Activated B cell treated with CpG ODN at 0.5 μM for 24 hours (primary cell): ENCODE measurements at places on chromosomes 6 and 20. TPM values are rescaled to one million over a fixed set of nuclear protein-coding genes. Genes with fewer than 3 reads are reported as not detected.

The LY6G6C gene
- total RNA-seq: not detected in 2 replicates

DNA sequence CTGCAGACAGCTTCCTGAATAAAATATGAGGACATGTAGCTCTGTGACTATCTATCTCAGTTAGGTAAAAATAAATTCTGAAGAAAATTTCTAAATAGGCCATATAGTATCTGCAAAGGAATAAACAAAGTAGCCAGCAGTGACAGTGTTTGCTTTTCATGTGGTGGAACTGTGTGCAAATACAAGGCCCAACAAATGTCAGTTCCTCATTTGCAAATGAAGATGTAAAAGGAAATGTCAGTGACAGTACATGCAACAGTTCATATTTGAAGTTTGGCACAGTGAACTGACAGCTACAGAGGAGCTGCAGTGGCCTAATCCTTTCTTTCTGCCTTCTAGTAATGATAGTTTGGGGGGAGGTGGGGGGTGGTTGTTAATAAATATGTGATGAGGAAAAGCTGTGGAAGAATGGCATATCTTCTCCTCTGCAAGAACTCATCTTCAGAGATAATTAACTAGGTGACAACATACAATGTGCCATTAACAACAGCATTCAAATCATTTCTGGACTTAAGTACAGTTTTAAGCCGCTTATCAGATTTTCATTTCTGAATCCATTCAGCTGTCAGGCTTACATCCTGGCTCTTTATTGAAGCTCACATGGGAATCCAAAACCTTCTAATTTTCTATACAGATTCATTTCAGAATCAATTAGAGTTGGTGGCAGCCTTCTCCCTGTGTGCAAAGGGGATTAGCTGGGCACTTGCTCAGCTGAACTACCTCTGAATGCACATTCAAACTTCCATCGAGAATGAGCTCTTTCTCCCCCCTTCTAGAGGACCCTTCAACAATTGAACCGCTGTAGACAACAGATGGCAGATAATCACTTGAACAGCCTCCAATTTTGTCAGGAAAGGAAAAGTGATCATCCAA is 1059.0 kb upstream of the EPHA7 start:
- no peak overlapping the region for H3K4me3 ChIP-seq
- no peaks in the 10 kb centered on the region for H3K4me1 ChIP-seq
- no peak overlapping the region for H3K27ac ChIP-seq
- no peaks in the 10 kb centered on the region for H3K27me3 ChIP-seq
- no peaks in the 10 kb centered on the region for H3K36me3 ChIP-seq

- H3K4me1 ChIP-seq: peaks cover 56% of the 10 kb centered on the region
- peak overlapping the region; percentile 36 for H3K27ac ChIP-seq
- H3K27me3 ChIP-seq: no peaks in the 10 kb centered on the region
- DNase-seq: no peak
These were observed 16.9 kb downstream of the ILRUN start for GRCh38 chr6:34679552-34680253.

The TRMT11 gene
- total RNA-seq: 24.6 and 33.4 TPM in 2 replicates

The OXT gene
- total RNA-seq: not detected in 2 replicates

GRCh38 chr20:63544241-63544957 is 3.1 kb downstream of the SRMS start:
- no peaks in the 10 kb centered on the region for H3K36me3 ChIP-seq
- peaks cover 53% of the 10 kb centered on the region for H3K4me1 ChIP-seq
- H3K4me3 ChIP-seq: no peak overlapping the region
- DNase-seq: no peak

The OVOL2 gene
- total RNA-seq: not detected in 2 replicates

- no peak overlapping the region for H3K4me3 ChIP-seq
- H3K4me1 ChIP-seq: peaks cover 17% of the 10 kb centered on the region
- H3K27ac ChIP-seq: no peak overlapping the region
- DNase-seq: no peak
These were observed 299.9 kb upstream of the THEMIS start for GRCh38 chr6:128200789-128201188.

The PI16 gene
- total RNA-seq: 0.10 and 0.78 TPM in 2 replicates

GRCh38 chr20:48841875-48842529 is 14.2 kb upstream of the PREX1 start:
- peaks cover 59% of the 10 kb centered on the region for H3K4me1 ChIP-seq
- no peaks in the 10 kb centered on the region for H3K27me3 ChIP-seq
- H3K36me3 ChIP-seq: no peaks in the 10 kb centered on the region
- no peak for DNase-seq

The GUCA1A gene
- total RNA-seq: not detected in 2 replicates

The MROH8 gene
- 3.2 and 5.9 TPM in 2 replicates for total RNA-seq

DNA sequence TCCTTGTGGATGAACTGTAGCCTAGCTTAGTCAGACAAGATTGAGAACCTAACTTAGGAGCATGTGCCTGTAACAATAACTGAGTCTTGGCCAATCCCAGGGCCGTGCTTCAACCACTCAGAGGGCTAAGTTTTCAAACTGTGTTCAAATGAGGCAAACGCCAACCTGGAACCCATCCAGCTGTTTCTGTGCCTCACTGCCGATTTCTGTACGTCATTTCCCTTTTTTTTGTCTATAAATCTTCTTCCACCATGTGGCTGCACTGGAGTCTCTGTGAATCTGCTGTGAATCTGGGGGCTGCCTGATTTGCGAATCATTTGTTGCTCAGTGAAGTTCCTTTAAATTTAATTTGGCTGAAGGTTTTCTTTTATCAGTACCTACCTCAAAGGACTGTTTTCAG is 115.0 kb upstream of the CHD6 start:
- DNase-seq: no peak
- no peak overlapping the region for H3K4me3 ChIP-seq
- H3K27ac ChIP-seq: no peak overlapping the region
- no peaks in the 10 kb centered on the region for H3K36me3 ChIP-seq
- peaks cover 4% of the 10 kb centered on the region for H3K27me3 ChIP-seq
- no peaks in the 10 kb centered on the region for H3K4me1 ChIP-seq

GRCh38 chr6:15656145-15656544 is 6.7 kb downstream of the DTNBP1 start:
- H3K36me3 ChIP-seq: peaks cover 25% of the 10 kb centered on the region
- H3K27me3 ChIP-seq: no peaks in the 10 kb centered on the region
- peaks cover 72% of the 10 kb centered on the region for H3K4me1 ChIP-seq
- H3K27ac ChIP-seq: no peak overlapping the region

DNA sequence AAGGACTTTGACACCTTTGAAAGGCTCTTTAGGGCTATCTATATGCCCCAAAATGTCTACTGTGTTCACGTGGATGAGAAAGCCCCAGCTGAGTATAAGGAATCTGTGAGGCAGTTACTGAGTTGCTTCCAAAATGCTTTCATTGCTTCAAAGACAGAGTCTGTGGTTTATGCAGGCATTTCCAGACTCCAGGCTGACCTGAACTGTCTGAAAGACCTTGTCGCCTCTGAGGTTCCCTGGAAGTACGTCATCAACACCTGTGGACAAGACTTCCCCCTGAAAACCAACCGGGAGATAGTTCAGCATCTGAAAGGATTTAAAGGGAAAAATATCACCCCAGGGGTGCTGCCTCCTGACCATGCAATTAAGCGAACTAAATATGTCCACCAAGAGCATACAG is 65.2 kb downstream of the GCNT2 start:
- no peaks in the 10 kb centered on the region for H3K27me3 ChIP-seq
- no peak overlapping the region for H3K27ac ChIP-seq
- no peak overlapping the region for H3K4me3 ChIP-seq
- DNase-seq: no peak
- H3K36me3 ChIP-seq: peaks cover 19% of the 10 kb centered on the region
- peaks cover 7% of the 10 kb centered on the region for H3K4me1 ChIP-seq

- no peak overlapping the region for H3K4me3 ChIP-seq
- no peaks in the 10 kb centered on the region for H3K4me1 ChIP-seq
- H3K27me3 ChIP-seq: peaks cover 2% of the 10 kb centered on the region
These were observed 96.2 kb downstream of the PLCB1 start for GRCh38 chr20:8228315-8228714.

The BPI gene
- not detected in 2 replicates for total RNA-seq

DNA sequence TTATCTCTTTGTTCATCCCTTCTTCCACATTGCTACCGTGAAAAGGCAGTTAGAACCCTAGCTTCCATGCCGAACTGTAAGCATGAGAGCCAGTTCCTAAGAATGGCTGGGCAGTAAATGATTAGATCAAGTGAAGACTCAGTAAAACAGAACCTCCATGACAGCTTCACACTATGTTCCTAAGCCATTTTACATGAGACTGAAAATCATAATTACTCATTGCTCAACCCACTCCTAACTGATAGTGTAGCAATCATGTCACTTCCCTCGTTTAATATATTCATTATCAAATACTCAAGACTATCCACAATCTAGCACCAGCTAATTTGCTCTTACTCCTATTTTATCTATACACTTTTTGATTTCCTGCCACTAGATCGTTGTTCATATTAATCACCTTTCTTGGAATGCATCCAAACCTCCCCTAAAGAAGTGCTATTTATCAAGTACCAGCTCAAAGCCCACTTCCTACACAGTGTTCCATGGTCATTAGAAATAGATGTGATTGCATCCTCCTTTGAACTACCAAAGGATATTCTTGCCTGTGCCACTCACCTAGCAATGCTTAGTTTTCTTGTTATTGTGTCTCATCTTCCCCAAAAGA is 6.0 kb downstream of the TMEM30A start:
- no peaks in the 10 kb centered on the region for H3K27me3 ChIP-seq
- peaks cover 61% of the 10 kb centered on the region for H3K4me1 ChIP-seq
- no peak overlapping the region for H3K4me3 ChIP-seq
- no peak overlapping the region for H3K27ac ChIP-seq

The CCN6 gene
- total RNA-seq: not detected in 2 replicates

The COL19A1 gene
- 41.9 and 54.4 TPM in 2 replicates for total RNA-seq

The SLC16A10 gene
- 0.02 and 0.13 TPM in 2 replicates for total RNA-seq

The OR12D3 gene
- total RNA-seq: not detected in 2 replicates

GRCh38 chr6:33147807-33148666 is 44.2 kb downstream of the COL11A2 start:
- H3K27me3 ChIP-seq: peaks cover 6% of the 10 kb centered on the region
- H3K4me1 ChIP-seq: peaks cover 14% of the 10 kb centered on the region
- no peaks in the 10 kb centered on the region for H3K36me3 ChIP-seq
- H3K27ac ChIP-seq: no peak overlapping the region

DNA sequence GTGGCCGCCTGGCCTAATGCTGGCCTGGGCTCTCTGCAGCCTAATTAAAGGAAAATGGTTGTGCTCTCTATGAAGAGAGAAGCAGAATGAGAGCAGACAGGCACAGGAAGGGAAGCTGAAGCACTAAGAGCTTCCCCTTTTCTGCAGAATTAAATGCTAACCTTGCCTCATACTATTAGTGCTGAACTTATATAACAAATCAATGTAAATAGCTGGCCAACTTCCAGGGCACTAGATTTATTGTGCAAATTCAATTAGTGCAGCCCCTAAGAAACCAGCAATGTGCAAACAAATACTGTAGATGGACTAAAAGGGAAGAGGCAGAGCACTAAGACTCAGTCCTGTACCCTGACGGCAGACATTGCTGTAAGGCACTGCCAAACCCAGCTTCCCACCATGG is 36.1 kb upstream of the INSM1 start:
- H3K36me3 ChIP-seq: no peaks in the 10 kb centered on the region
- H3K4me3 ChIP-seq: no peak overlapping the region
- H3K4me1 ChIP-seq: peaks cover 24% of the 10 kb centered on the region
- H3K27me3 ChIP-seq: peaks cover 2% of the 10 kb centered on the region
- no peak overlapping the region for H3K27ac ChIP-seq

DNA sequence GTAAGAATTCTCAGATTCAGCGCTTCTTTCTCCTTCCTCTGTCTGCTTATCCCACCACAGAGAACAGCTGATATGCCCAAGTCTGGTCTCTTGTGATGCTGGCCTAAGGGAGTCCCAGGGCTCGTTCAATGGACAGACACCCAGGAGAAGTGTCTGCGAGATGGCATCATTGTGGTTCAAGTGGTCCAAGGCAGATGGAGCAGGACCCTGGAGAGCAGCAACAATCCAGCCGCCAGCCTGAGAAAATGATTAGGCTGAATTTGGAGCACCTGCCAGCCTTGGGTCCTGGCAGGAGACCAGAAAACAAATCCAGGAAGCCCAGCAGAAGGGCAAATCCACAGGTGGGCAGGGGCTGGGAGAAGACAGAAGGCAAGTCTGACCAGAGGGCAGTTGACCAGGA is 145.8 kb downstream of the PTPRT start:
- H3K4me3 ChIP-seq: no peak overlapping the region
- H3K27ac ChIP-seq: no peak overlapping the region
- H3K4me1 ChIP-seq: no peaks in the 10 kb centered on the region
- DNase-seq: no peak
- no peaks in the 10 kb centered on the region for H3K27me3 ChIP-seq

The HRH3 gene
- total RNA-seq: not detected in 2 replicates

GRCh38 chr6:127207591-127208120 is 59.0 kb upstream of the RNF146 start:
- no peaks in the 10 kb centered on the region for H3K4me1 ChIP-seq
- no peaks in the 10 kb centered on the region for H3K36me3 ChIP-seq
- no peak overlapping the region for H3K27ac ChIP-seq
- peaks cover 12% of the 10 kb centered on the region for H3K27me3 ChIP-seq

DNA sequence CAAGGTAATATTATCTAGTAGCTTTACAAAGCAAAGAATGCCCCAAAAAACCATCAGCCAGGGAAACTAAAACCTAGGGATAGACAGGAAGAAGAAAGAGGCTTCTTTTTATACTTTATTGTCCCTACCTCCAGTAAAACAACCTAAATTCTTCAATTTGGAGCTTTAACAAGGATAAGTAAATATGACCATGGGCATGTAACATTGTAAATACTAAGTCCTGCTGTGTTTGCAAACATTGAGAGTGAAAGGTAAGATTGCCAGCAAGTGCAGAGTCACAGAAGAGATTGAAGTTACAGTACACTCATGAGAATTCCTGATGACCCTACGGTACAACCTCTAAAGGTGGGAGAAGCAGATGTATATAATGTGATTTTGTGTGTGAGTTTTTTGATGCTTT is 117.2 kb downstream of the FOXO3 start:
- H3K4me3 ChIP-seq: no peak overlapping the region
- no peak for DNase-seq
- peaks cover 24% of the 10 kb centered on the region for H3K36me3 ChIP-seq
- no peaks in the 10 kb centered on the region for H3K27me3 ChIP-seq
- H3K27ac ChIP-seq: no peak overlapping the region

The WFDC8 gene
- total RNA-seq: not detected in 2 replicates

DNA sequence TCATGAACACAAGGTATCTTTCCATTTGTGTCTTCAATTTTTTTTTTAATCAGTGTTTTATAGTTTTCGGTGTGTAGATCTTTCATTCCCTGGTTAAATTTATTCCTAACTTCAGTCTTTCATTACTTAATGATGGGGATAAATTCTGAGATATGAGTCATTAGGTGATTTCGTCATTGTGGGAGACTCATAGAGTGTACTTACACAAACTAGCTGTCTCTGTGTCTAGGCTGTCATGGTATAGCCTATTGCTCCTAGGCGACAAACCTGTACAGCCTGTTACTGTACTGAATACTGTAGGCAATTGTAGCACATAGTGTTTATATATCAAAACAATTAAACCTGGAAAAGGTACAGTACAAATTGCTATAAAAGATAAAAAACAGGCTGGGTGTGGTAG is 42.1 kb downstream of the SMAP1 start:
- H3K27me3 ChIP-seq: no peaks in the 10 kb centered on the region
- DNase-seq: no peak
- no peak overlapping the region for H3K27ac ChIP-seq
- H3K36me3 ChIP-seq: peaks cover 6% of the 10 kb centered on the region
